ENCODE measurements at places on chromosomes 16 and 17.

DNA sequence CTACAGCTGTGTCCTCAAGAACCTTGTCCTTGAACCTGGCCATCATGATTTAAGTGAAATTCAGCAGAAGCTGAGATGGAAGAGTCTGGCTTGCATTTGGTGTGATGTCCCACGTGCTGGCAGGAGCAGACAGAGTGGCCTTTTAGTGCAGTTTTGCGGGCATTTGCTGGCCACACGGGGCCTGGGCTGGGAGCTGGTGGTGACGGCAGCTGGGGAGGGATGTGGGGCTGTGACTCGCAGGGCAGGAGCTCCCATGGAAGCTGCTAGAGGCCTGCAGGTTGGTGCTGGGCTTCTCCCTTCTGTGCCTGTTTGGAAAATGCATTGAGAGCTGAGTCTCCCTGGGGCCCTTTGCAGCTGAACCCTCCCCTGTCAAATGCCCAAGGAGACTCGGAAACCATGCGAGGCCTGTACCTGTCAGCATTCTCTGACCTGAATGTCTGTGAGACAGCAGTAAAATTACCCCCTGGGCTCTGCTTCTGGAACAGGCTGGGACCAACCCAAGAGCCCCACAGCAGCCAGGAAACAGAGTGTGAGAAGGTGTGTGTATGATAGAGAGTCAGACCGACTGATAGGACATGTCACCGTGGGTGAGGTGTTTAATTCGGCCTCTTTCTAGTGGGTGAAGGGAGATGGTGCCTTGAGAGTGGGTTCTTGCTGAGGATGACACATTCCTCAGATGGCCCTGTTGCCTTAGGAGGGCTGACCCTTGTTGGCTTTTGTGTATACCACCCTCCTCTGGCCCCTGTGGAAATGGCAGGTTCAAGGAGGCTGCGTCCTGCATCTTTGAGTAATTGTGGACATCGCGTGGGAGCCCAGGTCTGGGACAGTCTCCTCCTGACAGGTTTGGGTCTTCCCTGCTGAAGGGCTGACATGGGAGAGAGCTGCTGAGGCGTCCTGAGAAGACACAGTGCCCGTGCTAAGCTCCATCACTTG lies 145.5 kb downstream of the MSI2 start:
- no peak for DNase-seq

GRCh38 chr17:76881408-76881807 lies 13.2 kb downstream of the MGAT5B start:
- DNase-seq, result no peak

DNA sequence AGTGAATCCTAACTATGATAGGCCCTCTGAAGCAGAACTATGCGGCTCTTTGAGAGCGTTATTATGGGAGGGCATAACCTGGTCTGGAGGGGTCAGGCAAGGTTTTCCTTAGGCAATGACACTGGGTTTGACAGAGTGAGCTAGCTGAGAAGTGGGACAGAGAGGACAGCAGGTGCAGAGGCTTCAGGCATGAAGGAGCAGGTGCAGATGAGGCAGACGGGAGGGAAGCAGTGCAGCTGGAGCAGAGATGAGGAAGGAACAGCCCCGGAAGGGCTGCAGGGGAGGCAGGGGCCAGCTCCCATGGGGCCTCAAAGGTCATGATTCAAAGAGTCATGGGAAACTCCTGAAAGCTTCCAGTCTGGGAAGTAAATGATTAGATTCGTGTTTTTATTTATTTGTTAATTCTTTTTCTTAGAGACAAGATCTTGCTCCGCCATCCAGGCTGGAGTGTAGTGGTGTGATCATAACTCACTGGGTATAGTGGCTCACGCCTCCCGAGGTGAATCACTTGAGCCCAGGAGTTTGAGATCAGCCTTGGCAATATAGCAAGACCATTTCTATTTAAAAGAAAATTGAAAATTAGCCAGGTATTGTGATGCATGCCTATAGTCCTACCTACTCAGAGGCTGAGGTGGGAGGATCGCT lies 5.4 kb downstream of the MARCHF10 start:
- no peak for DNase-seq

DNA sequence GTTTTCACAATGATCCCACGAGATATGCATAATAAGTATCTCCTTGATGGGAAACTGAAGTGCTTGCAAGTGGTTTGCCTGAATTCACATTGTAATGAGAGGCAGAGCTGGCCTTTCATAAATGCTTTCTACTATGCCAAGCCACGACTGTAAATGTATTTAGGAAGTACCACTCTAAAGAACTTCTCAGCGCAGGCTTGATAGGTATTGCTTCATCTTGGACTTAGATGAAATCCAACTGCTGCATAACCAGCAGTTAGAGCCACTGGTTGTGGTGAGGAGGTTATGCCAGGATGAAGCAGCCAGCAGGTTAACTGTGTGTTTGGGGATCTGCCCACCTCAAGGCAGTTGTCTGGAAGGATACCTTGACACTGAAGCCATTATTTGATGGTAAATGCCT lies 26.8 kb downstream of the MARCHF10 start:
- DNase-seq, result no peak

DNA sequence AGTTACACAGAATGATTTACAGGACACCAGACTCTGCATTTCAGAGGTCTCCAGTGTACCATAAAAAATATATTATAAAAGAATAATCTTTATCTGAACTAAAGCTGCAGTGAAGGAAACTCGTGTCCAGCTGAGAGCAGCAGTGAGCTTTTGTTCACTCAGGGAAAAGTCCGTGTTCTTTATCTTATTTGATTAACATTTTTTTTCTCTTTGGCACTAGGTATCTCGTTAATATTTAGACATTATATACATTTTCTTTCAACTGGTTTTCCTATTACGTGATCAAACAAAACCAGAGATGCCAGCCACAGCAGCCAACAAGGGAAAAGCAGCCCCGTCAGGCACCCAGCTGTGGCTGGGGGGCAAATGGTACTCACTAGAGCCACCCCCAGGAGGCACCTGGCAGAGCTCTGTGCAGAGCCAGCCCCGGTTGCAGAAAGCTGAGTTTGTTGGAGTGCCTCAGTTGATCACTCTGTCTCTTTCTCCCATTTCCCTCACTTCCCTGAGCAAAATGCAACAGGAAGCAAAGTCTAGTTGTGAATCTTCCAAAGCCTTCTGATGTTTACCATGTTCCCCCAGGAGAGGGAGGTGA lies 1.1 kb upstream of the HS3ST4 start:
- DNase-seq, result no peak

GRCh38 chr16:66115373-66115772 lies 251.1 kb upstream of the CDH5 start:
- DNase-seq, result no peak

GRCh38 chr16:80637621-80638020 lies 96.8 kb downstream of the DYNLRB2 start:
- no peak for DNase-seq

- DNase-seq, result no peak
These were observed 68.5 kb upstream of the ATP2A3 start for GRCh38 chr17:4032738-4033137.

DNA sequence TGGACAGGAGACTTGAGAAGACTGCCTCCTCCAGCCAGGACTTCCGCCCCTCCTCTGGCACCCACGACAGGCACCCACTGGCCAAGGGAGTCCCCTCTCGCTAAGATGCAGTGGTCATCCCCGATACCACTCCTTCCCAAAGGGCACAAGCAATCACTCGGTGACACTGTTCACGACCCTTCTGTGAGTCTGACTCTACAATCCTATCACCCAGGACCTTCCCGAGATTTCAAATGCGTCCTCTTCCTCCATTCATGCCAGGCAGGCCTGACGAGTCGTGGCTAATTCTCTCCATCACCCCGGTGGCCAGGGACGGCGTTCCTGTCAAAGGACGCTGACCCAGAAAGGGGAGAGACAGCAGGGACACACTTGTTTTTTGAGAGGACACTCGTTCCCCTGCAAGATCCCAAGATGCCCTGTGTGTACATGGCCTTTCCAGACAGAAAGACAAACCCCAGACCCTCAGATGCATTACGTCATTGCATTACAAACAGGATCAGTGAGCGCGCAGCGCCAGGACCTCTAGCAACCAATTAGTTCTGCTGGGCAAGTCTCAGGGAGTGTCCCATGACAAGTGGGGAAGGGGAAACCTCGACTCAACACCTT lies 12.2 kb downstream of the FBXO31 start:
- DNase-seq, result no peak

DNA sequence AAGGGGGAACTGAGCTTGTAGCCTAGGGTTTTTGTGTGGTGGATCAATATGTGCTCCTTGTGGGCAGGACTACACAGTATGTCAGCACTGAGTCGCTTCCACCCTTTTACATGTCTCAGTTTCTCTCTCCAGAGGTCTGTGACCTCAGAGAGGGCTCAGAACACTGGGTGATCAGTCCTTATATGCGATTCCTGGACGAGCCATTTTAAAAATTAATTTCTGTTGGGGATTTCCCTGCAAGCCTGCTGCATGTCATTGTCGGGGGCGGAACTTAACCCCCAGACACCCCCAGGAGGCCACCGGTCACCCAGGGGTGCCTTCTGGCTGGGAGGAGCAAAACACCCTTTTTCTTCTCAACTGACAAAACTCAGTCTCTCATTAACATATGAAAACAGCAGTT lies 14.1 kb downstream of the DHRS7B start:
- no peak for DNase-seq

- no peak for DNase-seq
These were observed 24.4 kb downstream of the RBL2 start for GRCh38 chr16:53458635-53459034.

DNA sequence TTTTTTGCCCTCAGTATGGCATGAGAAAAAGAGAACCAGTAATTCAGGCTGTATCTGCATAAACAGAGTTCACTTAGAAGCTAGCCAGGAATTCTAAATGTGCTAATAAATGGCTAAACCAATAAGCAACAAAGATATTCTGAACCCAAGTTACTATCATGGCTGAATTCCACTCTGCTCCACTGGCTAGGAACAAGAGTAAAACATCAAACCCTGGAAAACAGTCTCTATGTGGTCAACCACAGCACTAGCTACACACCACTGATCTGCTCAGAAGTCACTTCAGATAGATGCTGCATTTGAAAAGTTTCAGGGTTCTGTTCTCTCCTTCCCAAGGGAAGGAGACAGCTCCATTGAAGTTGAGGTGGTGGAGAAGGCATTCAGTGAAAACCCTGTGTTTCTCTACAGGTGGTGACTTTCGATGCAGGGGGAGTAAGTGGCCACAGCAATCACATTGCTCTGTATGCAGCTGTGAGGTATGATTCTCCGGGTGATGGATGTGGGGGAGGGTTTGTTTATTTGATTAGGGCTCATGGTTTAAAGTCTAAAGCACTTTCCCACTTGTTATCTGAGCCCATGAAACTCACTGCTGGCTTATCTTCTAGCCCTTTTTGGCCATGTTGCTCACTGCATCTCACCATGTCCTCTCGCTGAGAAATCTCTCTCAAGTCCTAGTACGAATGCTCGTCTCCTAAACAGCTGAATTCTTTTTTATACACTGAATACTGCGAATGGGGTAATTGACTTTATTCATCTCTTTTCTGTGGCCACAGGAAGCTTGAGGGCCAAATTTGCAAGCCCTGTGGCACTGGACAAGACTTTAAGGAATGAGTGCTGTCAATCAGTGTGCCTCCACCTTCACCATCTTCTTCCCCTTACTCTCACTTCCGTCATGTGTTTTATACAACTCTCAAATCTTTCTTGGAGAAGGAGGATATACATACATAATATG lies 39.9 kb downstream of the CENPV start:
- no peak for DNase-seq

- no peak for DNase-seq
These were observed at the start of gene TMC6 for GRCh38 chr17:78128551-78129350. TSS of gene TMC6 (minus strand) at chr17:78128755. CDS start at chr17:78126832, 1,923 bp downstream.

- DNase-seq, result no peak
These were observed 91.3 kb downstream of the NDE1 start for GRCh38 chr16:15741207-15741871.

GRCh38 chr17:81386646-81387099 lies 8.6 kb upstream of the BAHCC1 start:
- DNase-seq, result no peak

GRCh38 chr17:15311996-15312395 lies 29.4 kb downstream of the TEKT3 start:
- DNase-seq, result no peak

- no peak for DNase-seq
These were observed 17.2 kb downstream of the CRISPLD2 start for GRCh38 chr16:84836967-84837366.

DNA sequence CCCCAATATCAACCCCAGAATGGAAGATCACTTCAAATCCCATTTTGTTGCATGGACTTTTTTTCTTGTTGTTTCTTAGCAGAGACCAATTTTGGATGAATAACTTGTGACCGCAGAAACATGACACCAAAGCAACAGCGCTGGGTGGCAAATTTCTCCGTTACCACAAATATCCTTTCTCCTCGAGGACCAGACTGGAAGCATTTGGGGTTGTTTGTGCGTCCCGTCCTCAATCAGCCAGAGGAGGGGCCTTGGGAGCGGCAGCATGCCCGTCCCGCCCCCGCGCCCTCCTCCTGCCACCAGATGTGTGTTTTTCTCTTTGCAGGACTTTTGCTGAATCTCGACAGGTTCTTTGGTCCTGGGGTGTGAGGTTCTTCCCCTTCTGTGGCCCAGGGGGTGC lies 282.5 kb upstream of the FOXF1 start:
- peak; percentile 57 for DNase-seq

- DNase-seq, result no peak
These were observed 35.0 kb upstream of the ALKBH5 start for GRCh38 chr17:18148586-18148985.

- DNase-seq, result peak; percentile 20
These were observed 41.4 kb downstream of the GRB2 start for GRCh38 chr17:75364078-75364477.

- no peak for DNase-seq
These were observed 22.0 kb upstream of the GINS2 start for GRCh38 chr16:85710732-85711131.

DNA sequence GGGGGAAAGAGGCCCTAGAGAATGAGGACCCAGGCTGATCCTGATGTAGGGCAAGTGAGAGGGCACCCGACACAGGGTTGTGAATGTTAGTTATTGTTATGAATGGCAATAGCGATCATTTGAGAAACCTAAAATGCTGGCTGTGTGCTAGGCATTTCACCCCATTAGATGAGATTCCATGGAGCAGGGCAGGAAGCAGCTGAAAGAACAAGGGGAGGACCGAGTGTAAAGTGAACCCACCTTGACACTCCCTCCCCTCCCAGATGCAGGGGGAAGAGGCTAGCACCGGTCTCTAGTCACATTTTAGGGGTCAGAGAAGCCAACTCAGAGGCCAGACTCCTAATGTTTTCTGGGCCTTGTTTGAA lies 553 bp upstream of the CORO6 start:
- DNase-seq, result no peak

DNA sequence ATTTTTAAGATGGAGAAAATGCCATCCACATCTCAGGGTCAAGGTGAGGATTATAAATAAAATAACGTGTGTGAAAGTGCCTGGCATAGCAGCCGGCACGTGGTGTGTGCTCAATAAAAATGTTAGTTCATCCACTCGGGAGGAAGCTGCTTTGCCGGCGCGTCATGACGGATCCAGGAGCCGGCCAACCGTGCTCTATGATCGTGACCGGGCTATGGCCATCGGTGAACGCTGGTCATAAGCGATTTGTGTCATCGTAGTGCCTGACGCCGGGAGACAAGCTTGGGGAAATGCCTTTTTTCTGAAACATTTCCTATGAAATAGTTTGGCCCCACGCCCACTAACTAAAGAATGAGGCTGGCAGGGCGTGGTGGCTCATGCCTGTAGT lies 74.0 kb downstream of the CMC2 start:
- peak; percentile 42 for DNase-seq

Measured in HFF-Myc (cell line).